ENCODE measurements at places on chromosomes 3 and 15.

DNA sequence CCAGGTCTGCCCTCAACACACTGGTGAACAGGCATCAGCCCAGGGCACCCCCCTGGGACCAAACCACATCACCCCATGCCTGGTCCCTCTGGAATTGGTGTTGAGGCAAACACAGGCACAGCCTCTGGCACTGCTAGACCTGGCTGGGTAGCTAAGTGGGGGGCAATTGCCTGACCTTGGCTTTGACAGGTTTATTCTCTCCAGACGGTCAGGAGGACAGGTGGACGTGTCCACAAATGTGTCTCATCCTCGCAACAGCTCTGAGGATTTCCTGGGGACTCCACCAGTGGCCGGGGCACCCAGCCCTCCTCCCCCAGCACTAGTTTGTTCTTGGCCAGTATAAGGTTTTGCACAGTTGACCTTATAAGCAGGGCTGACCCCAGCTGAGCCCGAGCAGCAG lies 31.3 kb downstream of the TKT start:
- peak overlapping the region; percentile 45 for H3K27ac ChIP-seq
- H3K27me3 ChIP-seq, result no peaks in the 10 kb centered on the region
- no peak for DNase-seq

GRCh38 chr15:101676921-101677329 lies 24.7 kb upstream of the TM2D3 start:
- DNase-seq, result no peak
- H3K27me3 ChIP-seq, result no peaks in the 10 kb centered on the region
- no peak overlapping the region for H3K4me3 ChIP-seq
- no peaks in the 10 kb centered on the region for H3K4me1 ChIP-seq

DNA sequence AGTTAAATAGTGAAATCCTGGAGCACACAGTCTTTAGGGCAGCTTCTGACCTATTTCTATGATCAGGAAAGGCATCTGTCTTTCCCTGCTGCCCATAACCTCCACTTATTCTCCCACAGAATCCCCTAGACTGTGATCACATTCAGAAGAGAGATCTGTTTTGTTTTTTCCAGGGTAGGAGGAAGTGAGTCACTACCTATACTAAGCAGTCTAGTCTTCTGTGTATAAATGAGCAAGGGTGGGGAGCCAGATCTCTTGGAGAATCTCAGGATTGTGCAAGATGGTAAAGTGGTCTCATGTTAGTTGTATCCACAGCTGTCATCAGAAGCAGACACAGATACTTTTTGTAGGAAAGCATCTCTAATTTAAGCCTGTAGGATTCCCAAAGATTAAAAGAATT lies 11.8 kb upstream of the FBXO22 start:
- H3K27ac ChIP-seq, result no peak overlapping the region
- DNase-seq, result no peak
- peaks cover 15% of the 10 kb centered on the region for H3K36me3 ChIP-seq
- H3K4me1 ChIP-seq, result no peaks in the 10 kb centered on the region

DNA sequence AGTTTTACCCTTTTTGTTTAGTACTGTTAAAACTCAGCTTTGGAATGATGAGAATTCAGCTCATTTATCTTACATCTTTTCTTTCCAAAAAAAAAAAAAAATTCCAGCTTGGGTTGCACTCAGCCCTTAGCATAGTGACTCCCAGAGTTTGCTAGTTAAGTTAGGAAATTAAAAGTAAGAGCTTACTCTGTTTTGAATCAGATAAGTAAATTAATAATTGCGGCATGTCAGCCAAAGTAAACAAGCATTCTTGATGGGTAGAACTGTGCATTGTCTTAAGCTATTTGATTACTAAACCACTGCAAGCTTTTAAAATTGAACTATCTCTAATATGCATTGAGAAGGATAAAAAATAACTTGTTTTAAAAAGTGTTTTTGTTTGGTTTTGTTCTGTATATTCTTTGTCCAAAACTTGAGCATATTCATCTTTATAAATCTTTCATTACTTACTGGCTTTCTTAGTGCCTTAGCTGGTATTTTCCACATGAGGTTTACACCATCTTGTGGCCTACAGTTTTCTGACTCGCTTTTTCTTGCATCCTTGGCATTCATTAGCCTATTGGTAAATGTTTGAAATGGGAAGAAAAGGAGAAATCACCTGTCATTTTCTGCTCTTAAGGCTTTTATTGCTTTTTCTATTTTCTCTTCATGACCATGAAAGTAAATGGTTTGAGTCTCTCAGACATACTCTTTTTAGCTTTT lies 107.6 kb downstream of the FILIP1L start:
- H3K4me3 ChIP-seq, result no peak overlapping the region
- H3K36me3 ChIP-seq, result no peaks in the 10 kb centered on the region
- peak overlapping the region; percentile 28 for H3K27ac ChIP-seq
- H3K27me3 ChIP-seq, result no peaks in the 10 kb centered on the region

DNA sequence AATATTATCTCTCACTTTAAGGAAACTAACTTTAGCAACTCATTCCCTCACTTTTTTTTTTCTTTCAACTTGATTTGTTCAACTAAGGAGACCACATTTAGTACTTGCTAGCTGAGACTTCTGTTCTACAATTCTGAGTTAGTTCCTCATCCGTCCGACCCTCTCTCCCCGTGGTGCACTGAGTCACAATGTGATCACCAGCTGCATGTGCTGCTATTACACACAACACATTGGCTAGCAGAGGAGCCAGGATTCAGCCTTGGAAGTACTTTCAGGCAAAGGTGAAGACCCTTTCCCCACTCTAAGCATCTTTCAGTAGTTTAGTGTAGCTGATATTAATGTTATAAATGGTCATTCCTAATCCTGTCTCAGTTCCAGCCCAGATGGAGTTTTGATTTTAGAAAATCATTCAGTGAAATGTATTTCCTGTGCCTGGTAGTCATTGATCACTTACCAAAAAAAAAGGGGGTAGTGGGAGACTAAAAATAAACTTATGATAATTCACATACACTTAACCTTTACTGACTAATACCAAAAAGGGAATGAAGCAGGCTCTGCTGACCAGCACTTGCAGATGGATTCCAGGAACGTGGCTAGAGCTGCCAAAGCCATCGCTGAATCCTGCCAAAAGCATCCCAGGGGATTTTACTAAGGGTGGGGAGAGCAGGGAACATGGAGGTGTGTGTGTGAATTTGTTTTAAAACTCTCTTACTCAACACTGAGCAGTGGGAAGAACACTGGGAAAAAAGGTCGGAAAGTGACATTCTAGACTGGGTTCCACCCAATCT lies 424.8 kb downstream of the LPP start:
- H3K36me3 ChIP-seq, result no peaks in the 10 kb centered on the region
- no peak overlapping the region for H3K4me3 ChIP-seq
- H3K27ac ChIP-seq, result no peak overlapping the region
- DNase-seq, result no peak
- H3K4me1 ChIP-seq, result 0 out of 2 replicates have a peak, but pooled peaks cover under 1% of the 10 kb centered on the region

GRCh38 chr3:43024181-43024885 lies 45.2 kb downstream of the GASK1A start:
- no peaks in the 10 kb centered on the region for H3K36me3 ChIP-seq
- no peak overlapping the region for H3K27ac ChIP-seq
- DNase-seq, result no peak
- H3K4me1 ChIP-seq, result peaks cover 4% of the 10 kb centered on the region
- no peak overlapping the region for H3K4me3 ChIP-seq

- no peak overlapping the region for H3K27ac ChIP-seq
- no peak overlapping the region for H3K4me3 ChIP-seq
- no peaks in the 10 kb centered on the region for H3K36me3 ChIP-seq
- H3K4me1 ChIP-seq, result no peaks in the 10 kb centered on the region
- H3K27me3 ChIP-seq, result no peaks in the 10 kb centered on the region
Measured at GRCh38 chr3:97928986-97929385, 43.2 kb downstream of the RIOX2 start.

- no peak overlapping the region for H3K27ac ChIP-seq
- no peak overlapping the region for H3K4me3 ChIP-seq
- H3K27me3 ChIP-seq, result no peaks in the 10 kb centered on the region
- H3K4me1 ChIP-seq, result no peaks in the 10 kb centered on the region
Measured at GRCh38 chr3:126613479-126614188, 41.3 kb downstream of the TXNRD3 start.

GRCh38 chr3:130490241-130490640 lies 26.7 kb upstream of the COL6A6 start:
- no peak overlapping the region for H3K4me3 ChIP-seq
- no peak overlapping the region for H3K27ac ChIP-seq
- H3K4me1 ChIP-seq, result no peaks in the 10 kb centered on the region
- no peaks in the 10 kb centered on the region for H3K27me3 ChIP-seq

- H3K27me3 ChIP-seq, result no peaks in the 10 kb centered on the region
- peak; percentile 25 for DNase-seq
- no peak overlapping the region for H3K27ac ChIP-seq
- no peaks in the 10 kb centered on the region for H3K36me3 ChIP-seq
- no peak overlapping the region for H3K4me3 ChIP-seq
- H3K4me1 ChIP-seq, result no peaks in the 10 kb centered on the region
Measured at GRCh38 chr15:99371180-99372103, 120.2 kb downstream of the LRRC28 start.

GRCh38 chr3:7924228-7924627 lies 577.4 kb upstream of the LMCD1 start:
- H3K27ac ChIP-seq, result no peak overlapping the region
- no peak for DNase-seq
- H3K27me3 ChIP-seq, result no peaks in the 10 kb centered on the region
- no peaks in the 10 kb centered on the region for H3K36me3 ChIP-seq
- H3K4me3 ChIP-seq, result no peak overlapping the region

- no peak overlapping the region for H3K4me3 ChIP-seq
- no peaks in the 10 kb centered on the region for H3K36me3 ChIP-seq
- H3K27ac ChIP-seq, result no peak overlapping the region
Measured at GRCh38 chr15:99404454-99404853, 153.2 kb downstream of the LRRC28 start.

DNA sequence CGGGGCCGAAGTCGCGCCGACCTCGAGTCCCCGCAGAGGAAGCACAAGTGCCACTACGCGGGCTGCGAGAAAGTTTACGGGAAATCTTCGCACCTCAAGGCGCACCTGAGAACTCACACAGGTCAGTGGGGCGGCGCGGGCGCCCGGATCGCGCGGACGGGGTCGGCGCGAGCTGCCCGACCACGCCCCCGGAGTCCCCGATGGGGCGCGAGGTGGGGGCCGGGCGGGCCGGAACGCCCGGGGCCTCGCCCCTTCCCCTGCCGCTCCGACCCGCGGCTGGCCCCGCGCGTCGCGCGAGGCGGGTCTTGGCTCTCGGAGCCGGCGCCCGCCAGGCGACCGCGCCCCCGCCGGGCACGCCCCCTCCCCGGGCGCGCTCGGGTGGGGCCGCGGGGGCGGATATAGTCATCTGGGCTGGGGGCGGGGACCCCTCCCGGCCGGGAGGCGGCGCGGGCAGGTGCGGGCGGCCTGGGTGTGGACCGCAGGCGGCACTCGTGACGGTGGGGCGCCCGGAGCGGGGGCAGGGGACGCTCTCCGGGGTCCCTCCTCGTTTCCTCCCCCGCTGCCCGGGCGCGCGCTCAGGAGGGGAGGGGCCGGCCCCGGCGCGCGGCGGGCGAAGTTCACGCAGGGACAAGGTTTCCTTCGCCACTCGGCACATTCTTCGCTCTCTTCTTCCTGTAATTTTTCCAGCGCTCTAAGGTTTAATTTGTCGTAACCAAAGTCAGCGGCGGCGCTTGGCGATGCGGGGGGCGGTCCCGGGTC lies 1.2 kb downstream of the KLF13 start:
- H3K27me3 ChIP-seq, result peaks cover 16% of the 10 kb centered on the region
- H3K27ac ChIP-seq, result no peak overlapping the region
- peaks cover 26% of the 10 kb centered on the region for H3K4me1 ChIP-seq
- H3K4me3 ChIP-seq, result peak overlapping the region; percentile 70
- H3K36me3 ChIP-seq, result no peaks in the 10 kb centered on the region
- peak; percentile 60 for DNase-seq

GRCh38 chr3:110324171-110324705 lies 747.4 kb upstream of the NECTIN3 start:
- DNase-seq, result no peak
- H3K4me3 ChIP-seq, result no peak overlapping the region
- H3K4me1 ChIP-seq, result no peaks in the 10 kb centered on the region
- no peak overlapping the region for H3K27ac ChIP-seq

GRCh38 chr15:31300208-31300661 lies 26.4 kb upstream of the KLF13 start:
- H3K4me1 ChIP-seq, result peaks cover 33% of the 10 kb centered on the region
- H3K36me3 ChIP-seq, result no peaks in the 10 kb centered on the region
- H3K27ac ChIP-seq, result no peak overlapping the region
- no peak for DNase-seq
- H3K27me3 ChIP-seq, result no peaks in the 10 kb centered on the region

DNA sequence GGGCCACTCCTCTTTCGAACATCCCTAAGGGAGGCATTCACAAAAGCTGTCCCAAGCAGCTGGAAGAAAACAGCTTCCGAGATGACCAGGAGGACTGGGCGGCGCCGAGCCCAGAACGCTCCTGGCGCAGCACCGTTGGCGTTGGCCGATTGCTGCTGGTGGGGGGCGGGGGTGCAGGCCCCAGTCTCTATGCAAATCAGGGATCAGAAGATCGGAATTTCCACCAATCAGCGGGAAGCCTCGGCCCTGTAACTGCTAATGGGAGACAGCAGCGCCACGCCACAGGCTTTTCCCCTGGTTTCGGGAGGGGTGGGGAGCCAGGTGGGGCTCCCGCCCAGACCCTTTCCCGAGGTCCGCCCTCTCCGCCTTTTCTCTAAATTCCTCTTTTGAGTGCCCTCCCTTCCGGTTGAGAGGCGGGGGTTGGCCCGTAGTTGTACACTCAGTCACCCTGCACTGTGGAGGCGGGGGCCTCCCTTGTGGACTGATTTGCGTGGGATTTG lies 27.0 kb downstream of the HMCES start:
- DNase-seq, result peak; percentile 100
- H3K4me1 ChIP-seq, result peaks cover 20% of the 10 kb centered on the region
- 0 out of 2 replicates have a peak, but pooled peaks cover 4% of the 10 kb centered on the region for H3K36me3 ChIP-seq
- peak overlapping the region; percentile 94 for H3K27ac ChIP-seq
- H3K27me3 ChIP-seq, result no peaks in the 10 kb centered on the region
- H3K4me3 ChIP-seq, result peak overlapping the region; percentile 9

DNA sequence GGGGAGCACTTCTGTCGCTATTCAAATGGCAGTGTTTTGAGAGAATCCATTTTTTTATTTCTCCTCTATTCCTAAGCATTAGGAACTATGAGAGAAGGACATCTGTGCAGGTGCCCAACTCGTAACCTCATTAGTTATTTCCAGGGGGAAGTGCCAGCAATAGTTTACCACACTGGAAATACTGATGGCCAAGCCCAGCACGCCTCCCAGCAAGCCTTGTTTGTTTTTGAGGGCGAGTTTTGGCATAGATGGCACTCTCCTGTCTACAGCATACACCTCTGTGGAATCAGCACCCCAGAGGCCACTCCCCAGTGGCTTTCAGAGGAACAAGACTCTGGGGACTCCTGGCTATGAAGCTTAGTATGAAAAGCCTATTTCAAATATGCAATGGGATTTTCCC lies 36.6 kb downstream of the FAN1 start:
- H3K4me1 ChIP-seq, result no peaks in the 10 kb centered on the region
- DNase-seq, result no peak
- H3K4me3 ChIP-seq, result no peak overlapping the region
- H3K36me3 ChIP-seq, result peaks cover 23% of the 10 kb centered on the region
- no peaks in the 10 kb centered on the region for H3K27me3 ChIP-seq
- H3K27ac ChIP-seq, result no peak overlapping the region

- no peaks in the 10 kb centered on the region for H3K4me1 ChIP-seq
- no peak overlapping the region for H3K27ac ChIP-seq
- DNase-seq, result no peak
- no peaks in the 10 kb centered on the region for H3K36me3 ChIP-seq
- no peak overlapping the region for H3K4me3 ChIP-seq
Measured at GRCh38 chr15:39135989-39136388, 444.9 kb upstream of the THBS1 start.

- no peak overlapping the region for H3K4me3 ChIP-seq
- no peaks in the 10 kb centered on the region for H3K4me1 ChIP-seq
- no peaks in the 10 kb centered on the region for H3K27me3 ChIP-seq
- H3K36me3 ChIP-seq, result no peaks in the 10 kb centered on the region
- no peak overlapping the region for H3K27ac ChIP-seq
- DNase-seq, result peak; percentile 88
Measured at GRCh38 chr15:23823508-23823907, 136.4 kb upstream of the NDN start.

GRCh38 chr15:29938361-29939335 lies 116.4 kb upstream of the TJP1 start:
- H3K36me3 ChIP-seq, result no peaks in the 10 kb centered on the region
- DNase-seq, result peak; percentile 54
- H3K4me3 ChIP-seq, result no peak overlapping the region

Measured in GM23338 (cell line).